ENCODE measurements at places on chromosomes 1 and 21.

- no peak for DNase-seq
Observed at GRCh38 chr1:198880397-198880796, 241.6 kb downstream of the PTPRC start.

- no peak for DNase-seq
Observed at GRCh38 chr1:179082999-179083335, 1.1 kb downstream of the TOR3A start.

DNA sequence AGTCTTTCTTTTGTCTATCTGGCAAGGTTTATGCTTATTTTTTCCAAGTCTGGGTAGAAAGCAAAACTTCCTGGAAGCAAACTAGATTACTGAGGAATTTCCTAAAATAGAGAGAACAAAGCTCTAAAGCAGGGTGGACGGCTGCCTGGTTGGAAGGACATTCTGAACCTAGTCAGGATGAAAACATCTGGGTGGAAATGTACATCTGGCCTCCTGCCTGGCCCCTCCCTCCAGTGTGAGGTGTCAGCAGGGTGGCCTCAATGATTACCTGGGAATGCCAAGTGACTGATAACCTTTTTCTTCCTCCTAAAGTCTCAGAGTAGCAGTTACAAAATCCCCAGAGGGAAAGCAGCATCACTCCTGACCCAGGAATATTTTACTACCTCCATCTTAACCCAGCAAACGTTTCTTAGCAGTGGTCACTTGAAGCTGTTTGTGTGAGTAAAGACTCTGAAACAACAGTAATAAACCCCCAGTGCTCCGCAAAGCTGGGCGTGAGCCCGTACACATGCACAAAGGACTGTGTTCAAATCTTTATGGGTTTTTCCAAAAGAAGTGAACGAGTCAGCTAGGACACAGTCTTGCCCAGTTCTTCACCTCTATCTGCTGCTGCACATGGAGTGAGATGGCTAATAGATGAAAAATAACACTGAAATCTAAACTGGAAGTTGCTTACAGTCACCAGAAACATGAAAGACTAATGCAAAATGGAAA lies 18.9 kb downstream of the ANGPTL7 start:
- DNase-seq, result no peak

DNA sequence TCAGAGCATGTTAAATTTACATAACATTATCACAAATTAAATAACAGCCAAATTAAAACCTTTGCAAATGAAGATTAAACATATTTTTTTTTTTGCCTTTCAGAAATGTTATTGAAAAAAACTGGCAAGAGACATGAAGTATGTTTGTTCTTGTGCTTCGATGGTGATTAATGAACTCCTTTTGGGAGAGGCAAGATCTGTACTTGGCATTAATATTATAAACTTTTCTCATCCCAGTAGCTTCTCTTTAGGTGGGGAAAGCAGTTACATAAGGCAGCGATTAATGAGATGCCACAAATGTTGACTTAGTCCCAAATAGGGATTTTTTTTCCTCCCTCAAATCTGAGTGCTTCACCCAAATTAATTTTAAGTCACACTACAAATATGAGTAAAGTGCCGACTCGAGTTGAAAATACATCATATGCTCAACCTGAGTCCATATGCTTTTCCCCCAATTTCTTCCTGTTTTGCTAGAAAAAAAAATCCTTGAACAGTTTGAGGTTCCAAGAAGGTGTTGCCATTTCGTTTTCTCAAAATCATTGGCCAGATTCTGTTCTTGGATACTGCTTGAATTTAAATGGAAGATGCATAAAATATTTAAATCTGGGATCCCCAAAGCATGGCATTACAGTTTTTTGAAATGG lies 294.5 kb downstream of the VAV3 start:
- DNase-seq, result no peak

DNA sequence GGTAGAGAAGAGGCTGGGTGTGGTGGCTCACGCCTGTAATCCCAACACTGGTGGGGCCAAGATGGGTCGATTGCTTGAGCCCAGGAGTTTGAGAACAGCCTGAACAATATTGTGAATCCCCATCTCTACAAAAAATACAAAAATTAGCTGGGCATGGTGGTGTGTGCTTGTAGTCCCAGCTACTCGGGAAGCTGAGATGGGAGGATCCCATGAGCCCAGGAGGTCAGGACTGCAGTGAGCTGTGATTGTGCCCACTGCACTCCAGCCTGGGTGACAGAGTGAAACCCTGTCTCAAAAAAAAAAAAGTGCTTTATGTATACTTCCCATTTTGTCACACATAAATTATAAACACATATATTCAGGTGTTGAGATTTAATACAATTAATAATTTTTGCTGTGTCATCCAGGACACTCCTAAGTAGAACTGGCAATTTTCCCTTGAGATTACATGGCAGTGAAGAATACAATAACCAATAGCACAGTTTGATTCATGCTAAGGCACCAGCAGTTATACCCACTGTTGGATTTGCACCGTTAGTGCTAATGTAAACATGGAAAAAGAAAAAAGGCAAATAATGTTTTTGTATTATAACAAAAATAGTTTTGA lies 15.5 kb downstream of the GABPB2 start:
- no peak for DNase-seq

DNA sequence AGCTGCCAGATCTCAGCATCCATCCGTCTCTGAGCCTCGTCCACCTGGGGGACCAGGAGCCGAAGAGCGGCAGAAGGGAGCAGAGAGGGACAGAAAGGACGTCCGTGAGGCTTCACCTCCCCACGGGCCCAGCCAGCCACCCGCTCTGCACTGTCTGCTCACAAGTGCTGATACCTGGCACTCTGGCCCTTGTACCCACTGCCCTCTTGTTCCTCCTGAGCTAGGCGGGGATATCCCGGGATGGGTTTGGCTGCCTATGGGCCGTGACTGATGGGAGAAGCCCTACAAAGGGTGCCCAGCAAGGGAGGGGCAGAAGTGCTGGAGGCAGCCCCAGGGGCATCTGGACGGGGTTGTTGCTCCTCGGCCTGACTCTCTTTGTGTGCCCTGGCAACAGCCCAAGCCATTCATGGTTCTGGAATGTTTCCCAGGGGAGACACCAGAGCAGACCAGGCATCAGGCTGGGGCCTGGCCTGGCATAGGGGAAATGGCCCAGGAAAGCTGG lies 57.6 kb downstream of the LDLRAD2 start:
- DNase-seq, result peak; percentile 14

- DNase-seq, result no peak
Observed at GRCh38 chr1:198837278-198838021, 198.6 kb downstream of the PTPRC start.

Measured in NCI-H187 treated with DMSO at 0.1 percent for 48 hours (cell line).